CD4-positive, alpha-beta T cell (primary cell): ENCODE measurements at places on chromosomes 11 and 22.

DNA sequence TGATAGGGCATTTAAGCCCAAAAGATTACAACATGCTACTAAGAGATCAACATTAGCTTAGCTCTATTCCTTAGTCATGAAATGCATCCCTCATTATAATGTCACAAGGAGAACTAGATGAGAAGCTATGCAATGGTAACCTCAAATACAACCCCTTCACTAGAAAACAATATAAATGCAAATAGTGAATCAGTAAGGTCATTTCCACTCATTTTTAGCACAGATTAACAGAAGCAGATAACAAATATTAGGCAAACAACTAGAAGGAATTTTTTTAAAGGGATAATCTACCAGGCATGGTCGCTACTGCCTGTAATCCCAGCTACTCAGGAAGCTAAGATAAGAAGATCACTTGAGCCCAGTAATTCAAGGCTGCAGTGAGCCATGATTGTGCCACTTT is 28.2 kb downstream of the SIK3 start:
- no peak for DNase-seq

DNA sequence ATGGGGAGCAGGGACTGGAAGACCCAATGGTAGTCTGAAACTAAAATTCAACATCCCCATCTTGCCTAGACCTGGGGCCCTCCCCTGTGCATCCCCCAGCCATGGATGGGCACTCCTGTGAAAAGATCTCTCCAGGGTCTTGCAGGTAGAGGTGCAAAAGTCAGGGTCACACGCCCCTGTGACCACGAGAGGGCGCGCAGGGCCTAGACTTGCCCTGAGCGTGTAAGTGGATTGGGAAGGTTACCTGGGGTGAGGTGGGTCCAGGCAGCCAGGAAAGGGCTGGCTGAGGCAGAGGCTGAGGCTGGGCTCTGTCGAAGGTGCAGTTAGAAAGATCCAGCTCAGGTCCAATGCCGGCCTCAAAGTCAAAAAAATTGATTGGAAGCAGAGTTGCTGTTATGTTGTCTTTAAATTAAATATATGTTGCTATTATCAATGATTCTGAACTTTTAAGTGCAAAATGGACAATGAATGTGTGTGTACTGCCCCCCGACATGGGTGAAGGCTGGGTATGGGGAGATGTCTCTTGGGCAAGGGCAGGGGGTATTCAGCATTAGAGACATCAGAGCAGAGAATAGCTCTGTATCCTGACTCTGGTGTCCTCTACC is 4.8 kb upstream of the POU2F3 start:
- DNase-seq, result no peak

DNA sequence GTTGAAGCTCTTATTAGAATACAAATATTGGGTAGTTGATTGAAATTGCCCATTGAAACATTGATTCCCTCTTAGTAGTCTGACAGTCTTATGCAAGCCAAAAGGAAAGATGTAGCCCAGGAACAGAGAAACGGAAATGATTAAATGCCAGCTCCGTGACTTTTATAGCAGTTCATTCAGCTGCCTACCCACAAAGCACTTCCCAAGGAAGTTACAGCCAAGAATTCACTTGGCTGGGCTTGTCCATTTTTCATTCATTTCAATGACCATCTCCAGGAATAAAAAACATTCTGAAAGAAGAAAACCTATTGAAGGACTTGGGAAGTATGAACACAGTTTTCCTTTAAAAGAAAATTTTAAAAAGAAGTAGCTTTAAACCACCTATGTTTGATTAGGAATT is 62.0 kb downstream of the NCAM1 start:
- DNase-seq, result no peak

DNA sequence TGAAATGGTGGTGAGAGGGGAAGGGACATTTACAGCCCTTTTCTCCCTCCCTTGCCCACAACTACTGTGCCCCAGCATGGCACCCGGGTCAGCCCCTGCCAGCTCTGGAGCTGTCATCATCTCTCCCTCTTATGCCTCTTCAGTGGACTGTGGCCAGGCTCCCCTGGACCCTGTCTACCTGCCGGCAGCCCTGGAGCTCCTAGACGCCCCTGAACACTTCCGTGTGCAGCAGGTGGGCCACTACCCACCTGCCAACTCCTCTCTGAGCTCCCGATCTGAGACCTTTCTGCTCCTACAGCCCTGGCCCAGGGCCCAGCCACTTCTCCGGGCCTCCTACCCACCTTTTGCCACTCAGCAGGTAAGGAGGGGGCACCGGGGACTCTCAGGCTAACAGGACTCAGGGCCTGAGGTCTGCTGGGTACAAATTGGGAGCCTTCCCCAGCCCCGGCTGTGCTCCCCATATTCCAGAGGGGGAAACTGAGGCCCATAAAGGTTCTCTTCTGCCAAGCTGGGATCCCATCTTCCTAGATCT is 2.9 kb downstream of the TMEM132A start:
- DNase-seq, result no peak

DNA sequence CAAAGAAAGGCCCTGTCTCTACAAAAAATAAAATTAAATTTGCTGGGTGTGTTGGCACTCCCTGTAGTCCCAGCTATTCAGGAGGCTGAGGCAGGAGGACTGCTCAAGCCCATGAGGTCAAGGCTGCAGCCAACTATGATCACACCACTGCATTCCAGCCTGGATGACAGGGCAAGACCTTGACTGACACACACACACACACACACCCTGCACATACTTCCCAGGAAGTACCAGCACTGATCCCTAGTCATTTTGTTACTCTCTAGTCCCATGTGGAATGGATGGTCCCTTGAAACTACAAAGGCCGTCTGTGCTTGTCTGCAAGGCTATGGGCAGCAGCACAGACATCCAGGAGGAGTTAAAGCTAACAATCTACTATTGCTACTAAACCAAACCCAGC is 59.7 kb upstream of the CYP2D6 start:
- no peak for DNase-seq

- DNase-seq, result no peak
Observed at GRCh38 chr11:30635401-30635989, 49.3 kb upstream of the MPPED2 start.
